ENCODE measurements at places on chromosomes 7 and 10.

DNA sequence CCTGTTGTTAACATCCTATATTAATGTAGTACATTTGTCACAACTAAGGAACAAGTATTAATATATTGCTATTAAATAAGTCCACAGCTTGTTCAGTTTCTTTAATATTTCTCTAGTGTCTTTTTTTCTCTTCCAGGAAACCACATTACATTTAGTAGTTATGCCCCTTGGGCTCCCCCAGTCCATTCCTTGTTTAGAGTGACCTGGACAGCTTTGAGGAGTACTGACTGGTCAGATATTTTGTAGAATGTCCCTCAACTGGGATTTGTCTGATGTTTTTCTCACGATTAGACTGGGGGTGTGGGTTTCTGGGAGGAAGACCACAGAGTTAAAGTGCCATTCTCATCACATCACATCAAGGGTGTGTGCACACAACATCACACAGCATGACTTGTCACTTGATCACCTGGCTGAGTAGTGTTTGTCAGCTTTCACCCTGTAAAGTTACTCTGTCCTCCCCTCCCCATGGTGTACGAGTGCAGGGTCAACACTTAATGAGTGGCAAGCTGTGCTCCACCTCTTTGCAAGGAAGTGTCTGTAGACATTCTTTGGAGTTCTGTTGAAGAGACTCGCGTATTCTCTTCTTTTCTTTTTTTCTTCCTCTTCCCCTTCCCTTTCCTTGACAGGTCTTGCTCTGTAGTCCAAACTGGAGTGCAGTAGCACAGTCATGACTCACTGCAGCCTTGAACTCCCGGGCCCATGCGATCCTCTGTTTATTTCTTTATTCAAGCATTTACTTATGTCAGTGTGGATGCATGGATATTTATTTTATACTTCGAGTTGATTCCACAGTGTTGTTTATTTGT, 10.2 kb downstream of the LMTK2 start:
- no peak for DNase-seq

DNA sequence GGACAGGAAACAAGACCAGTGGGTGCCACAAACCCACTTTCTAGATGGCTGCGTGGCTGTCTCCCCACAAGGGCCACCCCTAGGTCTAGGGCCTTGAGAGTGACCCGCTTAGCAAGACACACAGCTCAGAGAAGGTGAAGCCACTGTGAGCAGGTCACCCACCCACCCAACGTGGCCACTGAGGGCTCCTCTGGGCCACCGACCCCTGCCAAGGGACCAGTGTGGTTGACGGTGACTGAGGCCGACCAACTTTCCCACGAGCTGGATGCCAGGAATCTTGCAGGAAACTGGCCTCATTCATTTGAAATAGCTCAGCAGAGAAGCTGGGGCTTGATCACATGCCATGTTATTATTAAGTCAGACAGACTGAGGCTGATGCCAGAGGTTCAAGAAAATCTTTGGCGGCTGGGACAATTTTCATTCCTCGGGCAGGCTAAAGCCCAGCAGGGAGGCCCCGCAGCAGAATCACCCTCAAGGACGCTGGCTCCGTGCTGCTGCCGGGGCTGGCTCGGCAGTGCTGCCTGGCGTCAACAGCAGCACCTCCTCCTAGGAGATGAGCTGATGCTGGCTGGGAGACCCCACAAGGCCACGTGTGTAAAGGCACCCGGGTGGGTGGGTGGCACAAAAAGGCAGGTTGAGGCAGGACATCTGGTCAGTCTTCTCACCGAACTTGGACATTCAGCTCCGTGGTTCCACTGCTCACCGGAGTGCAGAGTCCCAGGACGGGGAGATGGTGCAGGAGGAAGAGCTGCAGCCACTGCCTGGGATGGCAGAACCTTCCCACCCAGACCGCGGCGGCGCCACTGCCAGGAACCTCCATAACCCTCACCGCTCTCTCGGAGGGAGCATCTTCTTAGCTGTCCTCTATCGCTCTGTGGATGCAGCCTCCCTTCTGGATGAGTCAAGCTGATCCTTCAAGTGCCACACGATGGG, 57.8 kb downstream of the ZRANB1 start:
- no peak for DNase-seq

DNA sequence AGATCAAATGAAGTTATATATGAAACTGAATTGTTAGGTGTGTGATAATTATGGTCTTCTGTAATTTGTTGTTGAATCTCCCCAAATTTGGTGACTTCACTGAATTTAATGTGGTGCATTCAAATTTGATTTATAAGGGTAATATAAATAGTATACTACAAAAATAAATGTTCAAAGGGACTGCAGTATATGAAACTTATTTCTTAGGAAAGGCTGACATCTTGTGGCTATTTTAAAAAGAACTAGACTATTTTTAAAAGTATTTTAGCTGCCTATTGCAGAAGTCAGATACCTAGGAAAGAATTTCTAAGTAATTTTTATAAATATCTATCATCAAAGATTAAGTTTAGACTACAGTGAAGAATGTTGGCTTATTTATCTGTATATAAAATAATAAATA, 36.6 kb downstream of the ATRNL1 start:
- DNase-seq = no peak

- DNase-seq = no peak
Observed at GRCh38 chr7:150972023-150972468, 6.1 kb downstream of the KCNH2 start.

GRCh38 chr7:99124751-99125504, 19.0 kb downstream of the SMURF1 start:
- DNase-seq = no peak

DNA sequence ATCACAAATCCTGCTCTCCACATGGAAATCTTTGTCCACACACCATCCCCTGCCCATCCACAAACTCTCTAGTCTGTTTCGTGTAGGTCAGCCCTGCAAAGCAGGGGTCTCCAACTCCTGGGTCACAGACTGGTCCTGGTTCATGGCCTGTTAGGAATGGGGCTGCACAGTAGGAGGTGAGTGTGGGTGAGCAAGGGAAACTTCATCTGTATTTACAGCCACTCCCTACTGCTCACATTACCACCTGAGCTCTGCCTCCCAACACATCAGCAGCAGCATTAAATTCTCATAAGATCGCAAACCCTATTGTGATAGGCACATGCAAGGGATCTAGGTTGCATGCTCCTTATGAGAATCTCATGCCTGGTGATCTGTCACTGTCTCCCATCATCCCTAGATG, 242.1 kb downstream of the FGFR2 start:
- DNase-seq = no peak
